ENCODE measurements at places on chromosomes 5 and 9.

DNA sequence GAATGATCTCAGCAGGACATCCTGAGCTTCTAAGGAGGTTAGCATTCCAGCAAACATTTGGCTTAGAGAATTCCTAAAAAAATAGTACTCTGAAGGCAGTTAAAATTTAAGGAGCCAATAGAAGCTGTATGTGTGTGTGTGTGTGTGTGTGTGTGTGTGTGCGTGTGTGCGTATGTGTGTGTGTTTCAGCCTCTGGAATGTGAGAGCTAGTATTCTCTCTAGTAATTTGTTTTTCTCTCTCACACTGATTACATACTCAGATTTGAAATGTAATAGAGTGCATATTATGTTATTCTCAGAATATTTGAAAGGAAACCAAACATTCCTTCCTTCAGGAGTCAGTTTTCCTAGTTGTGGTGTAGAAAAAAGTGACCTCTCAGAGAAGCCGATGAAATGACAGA, 279.6 kb downstream of the TMEM38B start:
- no peak for DNase-seq

DNA sequence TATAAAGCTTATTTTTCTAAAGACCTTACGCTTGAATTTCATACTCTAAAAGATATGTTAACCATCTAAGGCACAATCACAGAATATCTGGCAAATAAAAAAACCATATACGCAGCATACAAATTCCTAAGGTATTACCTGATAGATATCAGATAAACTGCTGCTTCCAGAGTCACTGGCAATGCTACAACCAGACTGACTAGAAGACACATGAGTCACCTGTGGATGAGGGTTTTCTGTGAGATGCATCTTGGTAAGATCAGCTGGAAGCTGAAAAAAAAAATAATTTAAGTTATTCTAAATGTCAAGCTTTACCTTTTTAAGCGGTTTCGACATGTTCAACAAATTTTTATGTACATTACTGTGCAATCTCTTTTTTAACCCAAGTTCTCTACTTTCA, 113.8 kb downstream of the RAPGEF6 start:
- DNase-seq = no peak

GRCh38 chr9:117718085-117718484, 13.9 kb downstream of the TLR4 start:
- DNase-seq = no peak

- no peak for DNase-seq
Observed at GRCh38 chr9:136564379-136564988, 18.6 kb upstream of the NOTCH1 start.

GRCh38 chr9:112764344-112764743, 13.8 kb downstream of the SNX30 start:
- no peak for DNase-seq

DNA sequence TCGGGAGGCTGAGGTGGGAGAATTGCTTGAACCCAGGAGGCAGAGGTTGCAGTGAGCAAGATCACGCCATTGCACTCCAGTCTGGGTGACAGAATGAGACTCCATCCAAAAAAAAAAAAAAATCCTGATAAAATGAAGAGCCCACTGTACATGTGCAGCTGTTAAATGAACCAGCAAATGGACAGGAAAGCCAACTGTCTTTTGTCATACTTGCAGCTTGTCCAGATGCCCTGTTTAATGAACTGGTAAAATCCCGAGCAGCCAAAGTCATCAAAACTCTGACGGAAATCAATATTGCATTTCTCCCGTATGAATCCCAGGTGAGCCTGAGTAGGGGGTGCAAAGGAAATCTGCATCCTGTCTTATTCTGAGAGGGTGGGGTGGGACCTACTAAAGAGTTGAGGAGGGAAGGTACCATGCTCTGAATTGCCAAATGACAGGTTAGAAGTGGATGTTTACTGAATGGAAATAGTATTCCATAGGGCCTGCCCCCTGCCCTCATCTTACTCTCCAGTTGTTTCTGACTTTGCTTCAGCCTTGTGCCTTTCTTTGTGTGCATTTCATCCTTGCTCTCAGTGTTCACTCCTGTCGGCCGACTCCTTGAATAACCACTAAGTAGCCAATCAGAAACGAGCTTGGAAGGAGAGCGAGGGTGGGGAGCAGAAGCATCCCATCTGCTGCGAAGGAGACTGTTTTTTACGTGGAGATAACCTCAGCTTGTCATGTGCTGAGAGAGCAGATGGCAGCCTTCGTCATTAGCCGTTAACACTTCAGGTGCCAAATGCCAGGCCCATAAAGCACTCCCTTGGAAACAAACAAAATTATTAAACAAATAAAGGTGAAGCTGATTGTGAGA, 45.7 kb upstream of the CFAP157 start:
- no peak for DNase-seq
